Gastroesophageal sphincter (tissue), 4 donors: ENCODE measurements at places on chromosomes 4 and X.
A peak's percentile ranks its signal among the peaks of the same experiment; 100 is the strongest.

GRCh38 chrX:32370456-32371205 lies 840.7 kb downstream of the DMD start:
- ATAC-seq = no peak

DNA sequence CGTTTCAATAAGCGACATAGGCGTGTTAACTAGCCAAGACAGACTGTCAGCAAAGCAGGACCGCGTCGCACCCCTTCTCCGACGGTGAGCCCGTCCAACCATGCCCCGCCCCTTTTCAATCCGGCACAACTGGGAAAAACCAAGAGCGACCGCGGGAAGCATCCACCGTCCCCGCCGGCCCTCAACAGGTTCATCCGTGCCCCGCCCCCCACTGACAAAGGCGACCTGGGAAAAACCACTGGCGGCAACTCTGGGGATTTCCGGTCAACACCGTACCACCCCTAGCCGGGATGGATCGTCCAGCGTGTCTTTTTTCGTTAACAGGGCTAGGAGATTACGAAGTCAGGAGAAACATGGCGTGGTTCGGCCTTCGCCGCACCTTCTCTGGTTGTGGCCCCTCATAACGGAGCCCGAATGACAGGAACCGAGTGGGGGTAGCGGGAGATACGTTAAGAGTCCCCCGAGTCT lies 377 bp downstream of the TIMM17B start:
- peak; percentile 67 for ATAC-seq

DNA sequence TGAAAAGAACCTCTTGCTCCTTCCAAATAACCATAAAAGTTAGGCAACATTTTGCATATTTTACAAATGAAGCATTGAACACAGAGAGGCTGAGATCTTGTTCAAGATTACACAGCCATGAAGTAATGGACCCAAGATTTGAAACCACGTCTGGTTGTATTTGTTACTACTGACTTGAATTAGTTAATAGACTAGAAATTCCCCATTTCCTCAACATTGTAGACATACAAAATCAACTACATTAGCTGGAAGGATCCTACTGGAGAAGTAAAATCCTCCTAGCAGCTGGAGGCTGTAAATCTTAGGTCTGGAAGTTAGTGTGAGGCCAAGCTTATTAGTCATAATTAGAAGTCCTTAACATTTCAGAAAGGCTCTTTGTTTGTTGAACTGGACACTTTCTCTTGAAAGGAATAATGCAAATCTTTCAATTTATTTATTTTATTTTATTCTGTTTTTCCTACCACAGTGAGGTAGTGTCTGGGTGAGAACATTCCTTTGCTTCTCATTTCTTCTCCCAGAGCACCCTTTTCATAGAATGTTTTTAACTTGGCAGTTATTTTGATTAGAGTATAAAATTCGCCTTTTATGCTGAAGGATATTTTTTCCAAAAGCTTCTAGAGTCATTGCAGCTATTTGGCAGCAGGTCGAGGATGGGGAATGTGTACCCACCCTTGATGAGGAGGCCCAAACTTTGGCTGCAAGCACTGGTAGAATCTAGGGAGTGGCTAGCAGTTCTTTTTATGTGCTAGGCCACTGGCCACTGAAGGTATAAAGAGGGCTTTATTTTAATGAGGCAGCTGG lies 62.0 kb upstream of the CLNK start:
- ATAC-seq = no peak

DNA sequence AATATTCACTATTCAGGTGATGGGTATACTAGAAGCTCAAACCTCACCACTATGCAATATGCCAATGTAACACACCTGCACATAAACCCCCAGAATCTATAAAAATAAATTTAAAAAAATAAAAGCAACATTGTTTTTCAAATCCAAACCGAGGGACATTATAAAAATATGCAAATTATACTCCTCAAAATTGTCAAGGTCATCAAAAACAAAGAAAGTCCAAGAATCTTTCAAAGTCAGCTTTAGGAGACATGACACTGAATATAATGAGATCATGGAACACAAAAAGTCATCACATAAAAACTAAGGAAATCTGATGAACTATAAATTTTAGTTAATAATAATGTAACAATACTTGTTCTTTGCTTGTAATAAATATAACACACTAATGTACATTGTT lies 43.2 kb upstream of the AR start:
- no peak for ATAC-seq

DNA sequence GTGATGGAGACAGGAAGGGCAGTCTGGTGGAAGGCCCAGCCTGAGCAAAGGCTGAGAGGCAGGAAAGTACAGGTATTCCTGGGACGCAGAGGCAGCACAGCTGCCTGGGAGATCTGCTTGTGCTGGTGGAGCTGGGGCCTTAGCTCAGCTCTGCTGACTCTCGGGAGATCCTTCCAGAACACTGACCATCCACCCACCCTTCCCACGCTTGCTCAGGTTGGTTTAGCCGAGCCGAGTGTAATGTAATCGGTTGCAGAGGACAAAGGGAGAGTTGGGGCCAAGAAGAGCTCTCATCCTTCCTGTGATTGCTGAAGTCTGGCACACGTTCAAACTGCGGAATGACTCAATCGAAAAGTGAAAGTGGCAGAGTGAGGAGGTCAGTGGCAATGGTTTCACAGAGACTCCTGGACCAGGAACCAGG lies 43.1 kb upstream of the GPR78 start:
- ATAC-seq = peak; percentile 56

DNA sequence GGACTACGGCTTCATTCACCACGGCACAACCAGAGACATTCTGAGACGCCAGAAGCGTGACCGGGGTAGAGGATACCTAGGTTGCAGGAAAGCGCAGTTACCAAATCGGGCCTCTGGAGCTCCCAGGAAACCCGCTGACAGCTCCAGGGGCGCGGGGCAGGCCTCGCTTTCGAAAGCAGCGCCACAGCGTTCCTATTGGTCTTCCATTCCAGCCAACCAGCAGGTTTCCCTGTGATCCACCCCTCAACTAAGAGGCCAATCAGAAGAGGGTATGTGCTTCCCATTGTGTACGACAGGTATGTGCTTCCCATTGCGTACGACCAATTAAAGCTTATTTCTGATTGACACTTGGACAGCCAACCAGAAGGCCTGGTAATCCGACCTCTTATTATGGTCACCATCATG lies 14.9 kb downstream of the SNX12 start:
- ATAC-seq = no peak

DNA sequence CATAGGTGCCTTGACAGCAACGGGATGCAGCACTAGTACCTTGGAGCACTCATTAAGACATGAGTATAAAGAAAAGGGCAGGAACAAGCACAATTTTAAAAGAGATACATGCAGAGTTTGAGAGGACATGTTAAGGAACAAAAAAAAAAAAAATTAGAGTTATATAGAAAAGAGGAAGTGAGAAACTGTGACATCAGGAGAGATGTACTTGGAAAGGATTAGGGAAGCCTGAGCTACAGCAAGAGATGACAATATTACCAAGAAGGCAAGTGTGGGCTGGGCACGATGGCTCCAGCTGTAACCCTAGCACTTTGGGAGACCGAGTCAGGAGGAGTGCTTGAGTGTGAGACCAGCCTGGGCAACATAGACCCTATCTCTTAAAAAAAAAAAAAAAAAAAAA lies 37.4 kb downstream of the GPR143 start:
- ATAC-seq = no peak

DNA sequence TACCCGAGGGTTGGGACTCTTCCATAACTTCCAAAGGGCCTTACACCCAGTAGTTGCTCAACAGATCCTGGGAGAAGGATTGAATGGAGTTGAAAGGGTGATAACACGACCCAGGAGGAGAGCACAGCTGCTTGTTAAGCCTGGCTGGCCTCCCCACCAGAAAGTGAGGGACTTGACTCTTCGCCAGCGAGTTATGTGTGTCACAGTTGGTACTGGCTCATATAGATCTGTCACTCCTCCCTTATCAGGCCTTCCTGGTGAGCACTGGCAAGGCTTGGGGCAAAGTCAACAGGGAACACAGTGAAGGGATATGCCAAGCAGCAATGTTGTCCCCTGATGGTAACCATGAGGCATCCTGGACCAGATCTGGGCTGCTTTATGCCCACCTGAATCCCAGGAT lies 35.8 kb downstream of the APLN start:
- no peak for ATAC-seq

- no peak for ATAC-seq
Measured at GRCh38 chr4:178082906-178083305, 640.7 kb upstream of the AGA start.

DNA sequence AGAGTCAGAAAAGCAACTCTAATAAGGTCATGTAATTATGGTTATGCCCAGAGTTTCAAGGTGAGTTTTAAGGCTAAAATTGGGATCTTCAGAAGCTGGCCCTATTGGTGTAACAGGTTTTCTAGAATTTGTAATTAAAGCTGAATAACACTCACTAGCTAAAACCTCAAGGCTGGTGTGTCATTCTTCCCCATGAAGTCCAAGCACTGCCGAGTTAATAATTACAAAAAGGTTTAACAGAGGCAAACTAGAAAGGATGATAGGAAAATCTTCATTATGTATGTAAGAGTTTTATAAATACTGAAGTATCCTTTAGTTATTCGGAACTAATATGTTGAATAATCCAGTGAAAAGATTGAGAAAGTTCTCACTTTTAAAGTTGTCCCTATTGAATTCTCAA lies 34.3 kb downstream of the MXRA5 start:
- ATAC-seq = no peak

GRCh38 chr4:152917543-152918395 lies 18.4 kb upstream of the FHDC1 start:
- no peak for ATAC-seq

DNA sequence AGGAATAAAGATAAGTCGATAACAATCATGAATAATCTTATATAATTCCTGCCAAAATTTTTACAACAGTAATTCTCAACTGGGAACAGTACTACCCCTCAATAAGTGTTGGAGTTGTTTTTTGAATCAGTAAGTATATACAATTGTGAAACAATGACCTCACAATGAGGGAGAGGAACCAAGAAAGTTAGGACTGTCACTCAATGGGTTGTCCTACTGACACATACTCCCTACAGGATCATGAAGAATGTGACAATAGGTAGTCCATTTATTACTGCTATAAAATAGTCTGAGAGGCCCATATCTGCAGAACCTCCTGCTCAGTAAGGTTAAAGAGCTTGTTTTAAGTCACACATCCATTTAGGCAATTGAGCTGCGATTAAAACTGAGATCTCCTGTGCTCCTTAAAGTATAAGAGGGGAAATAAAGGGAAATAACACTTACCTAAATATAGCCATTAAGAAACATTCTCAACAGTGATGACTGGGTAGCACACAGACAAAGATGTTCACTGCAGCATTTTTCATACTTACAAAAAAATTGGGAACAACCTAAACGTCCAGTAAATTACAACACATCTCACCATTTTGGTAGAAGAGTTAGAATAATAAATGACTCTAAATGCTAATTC lies 26.2 kb downstream of the FBXW7 start:
- no peak for ATAC-seq

GRCh38 chrX:39877905-39878304 lies 219.9 kb downstream of the BCOR start:
- no peak for ATAC-seq

DNA sequence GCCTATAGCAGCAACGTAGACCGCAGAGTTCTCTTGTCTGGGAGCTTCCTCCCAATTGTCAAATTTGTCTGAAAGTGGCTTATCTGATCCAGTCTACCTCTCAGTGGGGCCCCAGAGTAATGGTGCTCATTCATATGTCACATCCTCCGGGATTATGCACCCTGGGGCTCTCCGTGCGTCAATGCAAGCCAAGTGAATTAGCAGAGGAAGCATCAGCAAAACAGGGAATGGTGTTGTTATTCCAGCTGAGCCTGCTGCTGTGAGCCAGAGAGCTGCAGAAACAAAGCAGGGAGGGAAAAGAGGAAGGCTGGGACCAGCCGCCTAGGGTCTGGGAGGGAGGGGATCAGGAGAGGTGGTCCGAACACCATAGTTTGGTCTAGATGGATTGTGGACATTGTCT lies 95.2 kb downstream of the CLNK start:
- no peak for ATAC-seq

DNA sequence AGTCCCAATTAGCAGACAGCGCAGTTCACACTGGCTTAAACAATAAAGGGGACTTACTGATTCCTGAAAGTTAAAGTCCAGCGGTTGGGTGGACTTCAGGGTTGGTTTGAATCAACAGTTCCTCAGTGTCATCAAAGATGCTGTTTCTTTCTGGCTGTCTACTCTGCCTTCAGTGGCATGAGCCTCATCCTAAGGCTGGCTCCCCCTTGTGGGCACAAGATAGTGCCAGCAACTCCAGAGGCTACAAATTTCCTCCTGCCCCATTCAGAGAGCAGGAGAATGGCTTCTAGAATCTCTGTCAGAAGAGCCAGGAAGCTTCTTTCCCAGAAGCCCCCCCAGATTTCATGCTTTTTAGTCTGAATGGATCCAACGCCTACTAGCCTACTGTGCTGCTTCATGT lies 82.4 kb upstream of the MTM1 start:
- ATAC-seq = no peak

GRCh38 chr4:151316645-151317044 lies 8.8 kb downstream of the SH3D19 start:
- ATAC-seq = no peak

GRCh38 chr4:12701384-12701783 lies 782.8 kb downstream of the RAB28 start:
- ATAC-seq = no peak

DNA sequence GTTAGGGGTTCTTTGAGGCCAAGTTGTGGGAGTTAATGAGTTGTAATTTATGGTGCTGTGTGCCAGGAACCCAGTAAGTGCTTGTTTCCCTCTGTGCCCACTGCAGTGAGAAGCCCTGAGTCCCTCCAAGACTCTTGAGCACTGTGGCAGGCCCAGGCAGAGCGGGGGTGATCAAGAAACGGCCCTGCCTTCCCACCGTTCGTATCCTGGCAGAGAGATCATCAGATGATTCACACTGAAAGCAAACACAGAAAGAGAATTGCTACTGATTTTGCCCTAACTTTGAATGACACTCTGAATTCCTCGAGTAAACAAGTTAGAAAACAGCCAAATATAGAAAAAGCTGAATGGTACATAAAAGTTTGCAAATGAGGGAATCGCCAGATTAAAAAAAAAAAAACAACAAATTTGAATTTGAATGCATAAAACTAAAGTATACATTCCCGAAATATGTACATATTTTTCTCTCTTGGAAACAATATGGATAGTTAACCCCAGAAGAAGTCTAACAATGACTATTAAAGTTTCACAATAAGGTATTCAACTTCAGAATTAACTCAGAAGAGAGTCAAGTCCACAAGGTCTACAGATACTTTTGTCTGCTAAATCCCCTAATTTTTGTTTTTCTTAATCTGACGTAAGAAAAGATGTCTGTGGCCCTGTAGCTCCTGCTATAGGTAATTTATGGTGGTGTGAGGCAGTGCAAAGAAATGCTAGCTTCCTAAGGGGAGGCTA lies 71.8 kb downstream of the AFAP1 start:
- ATAC-seq = no peak

DNA sequence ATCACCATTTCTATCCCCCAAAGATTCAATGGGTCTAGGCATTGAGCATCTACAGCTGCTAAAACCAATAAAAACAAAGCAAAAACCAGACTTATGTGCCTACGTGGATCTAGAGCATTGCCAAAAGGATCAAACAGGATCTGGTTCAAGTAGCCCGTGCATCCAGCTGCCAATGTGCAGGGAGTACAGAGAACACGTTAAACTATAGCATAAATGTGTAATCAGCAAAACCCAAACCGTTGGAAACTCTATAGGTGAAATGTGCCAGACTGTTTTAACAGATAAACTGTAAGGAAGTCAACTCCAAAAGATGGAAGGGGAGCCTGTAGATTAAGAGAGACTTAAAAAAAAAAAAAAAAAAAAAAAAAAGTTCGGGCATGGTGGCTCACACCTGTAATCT lies 58.5 kb downstream of the APOO start:
- ATAC-seq = no peak

GRCh38 chr4:166045457-166045856 lies 172.4 kb downstream of the TLL1 start:
- ATAC-seq = no peak

GRCh38 chr4:3401436-3402171 lies 40.2 kb upstream of the HGFAC start:
- no peak for ATAC-seq
